ENCODE measurements at places on chromosomes 12 and 14. TPM values are rescaled to one million over a fixed set of nuclear protein-coding genes. Genes with fewer than 3 reads are reported as not detected.
A peak's percentile ranks its signal among the peaks of the same experiment; 100 is the strongest.

GRCh38 chr14:88130057-88130432 lies 125.1 kb downstream of the GPR65 start:
- DNase-seq, result no peak

GRCh38 chr14:67586369-67586768 lies 13.7 kb downstream of the PIGH start:
- DNase-seq, result no peak

- no peak for DNase-seq
These were observed 69.3 kb downstream of the RIN3 start for GRCh38 chr14:92582706-92583452.

CBLN3 gene
- total RNA-seq, result 1.0 TPM

DNA sequence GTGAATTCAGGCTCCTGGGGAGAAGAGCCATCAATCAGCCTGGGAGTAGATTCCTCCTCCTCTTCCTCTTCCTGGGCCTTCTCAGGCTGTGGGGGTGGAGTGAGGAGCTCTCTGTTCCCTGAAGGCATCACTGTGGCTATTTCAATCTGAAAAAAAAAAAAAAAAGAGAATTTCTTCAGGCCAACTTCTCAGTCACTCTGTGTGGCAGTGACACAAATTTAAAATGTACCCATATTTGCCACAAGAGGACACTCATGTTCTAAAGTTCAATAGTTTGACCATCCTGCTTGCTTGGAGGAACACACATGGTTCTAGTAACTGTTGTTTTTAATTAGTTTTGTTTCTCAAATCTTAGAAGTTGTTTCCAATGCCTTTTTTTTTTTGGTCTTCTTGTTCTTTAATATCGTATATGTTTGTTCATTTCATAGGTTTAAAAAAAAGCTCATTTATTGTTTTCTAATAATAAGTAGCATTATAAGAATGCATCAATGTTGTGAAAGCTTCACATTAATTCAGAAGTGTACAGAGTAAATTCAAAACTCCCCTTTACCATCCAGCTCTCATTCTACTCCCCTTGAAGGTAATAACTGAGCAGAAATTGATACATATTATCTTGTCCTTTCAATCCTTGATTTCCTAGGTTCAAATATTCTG lies 23.3 kb upstream of the CCER1 start:
- peak; percentile 83 for DNase-seq

- DNase-seq, result no peak
These were observed 12.3 kb upstream of the GLT1D1 start for GRCh38 chr12:128840862-128841468.

GRCh38 chr14:82905762-82906161 lies 1372.1 kb upstream of the SEL1L start:
- DNase-seq, result no peak

DNA sequence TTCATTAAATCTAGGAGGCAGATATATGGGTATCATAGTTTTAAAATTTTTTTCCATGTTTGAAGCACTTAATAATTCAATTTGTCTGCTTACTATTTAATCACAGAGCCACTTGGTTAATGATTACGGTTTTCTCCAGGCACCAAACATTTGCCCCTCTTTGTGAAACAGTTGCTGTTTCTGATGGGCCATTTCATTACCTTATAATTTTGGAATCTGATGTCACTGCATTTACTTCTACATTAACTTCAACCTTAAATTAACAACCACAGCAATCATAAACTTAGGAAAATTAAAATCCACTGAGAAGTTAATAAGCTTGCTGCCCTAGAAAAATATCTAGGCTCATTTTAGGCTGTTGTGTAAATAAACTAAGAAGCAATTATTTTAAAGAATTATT lies 17.0 kb downstream of the TMCC3 start:
- DNase-seq, result no peak

DNA sequence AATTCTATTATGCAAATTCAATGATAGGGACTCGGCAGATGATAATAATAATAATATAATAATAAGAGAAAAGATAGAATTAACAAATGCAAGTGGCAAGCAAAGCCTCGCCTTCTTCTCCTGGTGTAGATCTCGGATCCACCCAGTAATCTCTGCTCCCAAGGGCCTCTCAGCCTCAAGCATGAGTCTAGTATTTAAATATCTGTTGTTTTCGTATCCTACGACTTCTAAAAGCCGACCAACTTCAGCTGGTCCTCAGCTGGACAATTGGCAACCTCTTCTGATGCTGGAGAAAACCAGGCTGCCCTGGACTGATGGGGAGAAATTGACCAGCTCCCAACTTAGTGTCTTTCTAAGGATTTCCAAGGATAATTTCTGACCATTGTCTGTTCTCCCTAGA lies 14.0 kb upstream of the MAP1LC3B2 start:
- DNase-seq, result no peak

DNA sequence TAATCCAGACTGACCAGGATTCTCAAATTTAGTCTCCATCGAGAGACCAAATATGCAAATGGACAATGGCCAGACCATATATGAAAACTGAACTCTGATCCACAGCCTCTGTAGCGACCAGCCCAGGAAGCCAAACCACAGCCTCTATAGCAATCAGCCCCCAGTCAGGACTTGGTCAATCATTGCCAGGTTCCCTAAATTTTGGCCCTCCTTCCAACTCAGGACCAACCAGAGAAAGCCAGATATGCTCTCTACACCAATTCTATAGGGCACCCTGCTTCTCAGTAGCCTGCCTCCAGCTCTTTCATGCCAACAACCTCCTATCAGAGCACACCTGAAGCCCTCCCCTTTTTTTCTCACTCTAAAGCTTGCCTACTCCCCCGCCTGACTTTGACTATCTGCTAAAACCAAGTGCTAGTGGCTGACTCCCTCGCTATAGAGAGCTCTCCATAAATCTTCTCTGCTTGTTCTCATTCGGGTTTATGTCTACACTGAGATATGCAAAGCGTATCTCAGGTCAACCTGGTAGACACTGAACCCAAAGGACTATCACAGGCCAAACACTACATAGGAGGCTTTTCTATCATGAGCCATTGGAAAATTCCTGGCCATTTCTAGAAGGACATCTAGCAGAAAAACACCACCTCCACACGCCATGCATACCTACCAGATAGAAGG lies 110.5 kb upstream of the FUT8 start:
- DNase-seq, result no peak

SYNDIG1L gene
- not detected for total RNA-seq

DNA sequence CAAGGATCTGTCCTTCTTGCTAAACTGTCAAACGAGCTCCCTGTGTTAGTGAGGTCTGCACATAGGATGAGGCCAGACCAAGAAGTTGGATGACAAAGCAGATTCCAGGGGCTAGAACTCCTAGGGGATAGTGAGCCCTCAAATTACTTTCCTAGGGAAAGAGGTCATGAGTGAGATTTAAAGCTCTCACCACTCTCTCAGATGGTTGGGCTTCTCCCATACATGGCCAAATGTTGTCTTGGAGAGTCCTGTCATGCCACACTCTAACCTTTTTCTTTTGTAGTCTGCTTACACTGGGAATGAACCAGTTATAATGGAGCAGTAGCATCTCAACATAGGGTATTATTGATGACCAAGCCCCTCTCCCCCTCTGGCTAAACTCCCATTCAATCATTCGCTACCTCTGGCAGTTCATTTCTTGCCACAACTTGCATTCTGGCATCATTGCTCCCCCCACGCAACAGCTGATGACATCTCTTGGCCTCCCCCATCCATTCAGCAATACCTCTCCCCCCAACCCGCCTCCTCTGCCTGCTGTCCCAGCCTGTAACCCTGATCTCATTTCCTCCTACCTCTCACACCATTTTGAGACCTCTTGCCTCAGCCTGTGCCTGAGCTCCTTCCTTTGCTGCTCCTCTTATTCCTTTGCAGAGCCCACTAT lies 64.7 kb upstream of the CISTR start:
- peak; percentile 12 for DNase-seq

AMDHD1 gene
- total RNA-seq, result 0.16 TPM

CCER1 gene
- not detected for total RNA-seq

MANSC1 gene
- total RNA-seq, result 0.10 TPM

DNA sequence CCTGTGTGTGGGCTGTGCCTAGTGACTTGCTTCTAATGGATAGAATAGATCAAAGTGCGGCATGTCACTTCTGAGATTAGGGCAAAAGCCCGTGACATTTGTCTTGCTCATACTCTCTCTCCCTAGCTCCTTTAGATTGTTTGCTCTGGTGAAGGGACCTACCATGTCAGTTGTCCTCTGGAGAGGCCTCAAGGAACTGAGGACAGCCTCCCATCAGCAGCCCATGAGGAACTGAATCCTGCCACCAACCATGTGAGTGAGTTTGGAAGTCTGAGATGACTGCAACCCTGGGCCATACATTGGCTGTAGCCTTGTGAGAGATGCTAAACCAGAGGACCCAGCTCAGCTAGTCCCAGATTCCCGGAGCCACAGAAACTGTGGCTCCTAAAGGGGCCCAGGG lies 101.6 kb upstream of the ESRRB start:
- DNase-seq, result no peak

GRCh38 chr12:75815756-75816155 lies 215.8 kb downstream of the PHLDA1 start:
- DNase-seq, result peak; percentile 20

GRCh38 chr14:66311990-66312389 lies 174.2 kb upstream of the CCDC196 start:
- DNase-seq, result no peak

DNA sequence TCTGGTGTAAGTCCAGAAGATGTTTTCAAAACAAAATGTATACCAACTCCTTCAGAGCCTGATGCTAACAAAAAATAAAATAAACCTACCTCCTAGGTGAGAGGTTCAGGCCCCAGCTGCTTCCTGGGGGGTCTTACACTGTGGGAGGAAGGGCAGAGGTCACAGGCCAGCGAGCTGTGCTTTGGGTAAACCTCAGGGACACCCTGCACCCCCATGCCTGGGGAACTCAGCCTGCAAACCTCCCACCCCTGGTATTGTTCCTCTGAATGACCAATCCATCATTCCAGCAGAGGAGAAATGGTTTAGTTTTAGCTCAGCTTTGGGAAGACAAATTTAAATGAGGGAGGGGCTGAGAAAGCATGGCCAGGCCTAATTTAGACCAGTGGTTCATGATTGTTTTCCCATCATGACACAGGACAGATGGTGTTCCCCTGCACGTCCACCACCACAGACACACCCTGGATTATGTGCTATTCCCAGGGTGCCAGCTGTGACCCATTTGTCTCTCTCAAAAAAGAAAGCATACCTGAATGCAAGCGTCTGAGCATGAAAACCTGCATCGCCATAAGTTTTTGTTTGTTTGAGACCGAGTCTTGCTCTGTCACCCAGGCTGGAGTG lies 14.5 kb upstream of the TFCP2 start:
- DNase-seq, result peak; percentile 96

GRCh38 chr14:23361320-23361719 lies 3.7 kb downstream of the EFS start:
- DNase-seq, result no peak

DNA sequence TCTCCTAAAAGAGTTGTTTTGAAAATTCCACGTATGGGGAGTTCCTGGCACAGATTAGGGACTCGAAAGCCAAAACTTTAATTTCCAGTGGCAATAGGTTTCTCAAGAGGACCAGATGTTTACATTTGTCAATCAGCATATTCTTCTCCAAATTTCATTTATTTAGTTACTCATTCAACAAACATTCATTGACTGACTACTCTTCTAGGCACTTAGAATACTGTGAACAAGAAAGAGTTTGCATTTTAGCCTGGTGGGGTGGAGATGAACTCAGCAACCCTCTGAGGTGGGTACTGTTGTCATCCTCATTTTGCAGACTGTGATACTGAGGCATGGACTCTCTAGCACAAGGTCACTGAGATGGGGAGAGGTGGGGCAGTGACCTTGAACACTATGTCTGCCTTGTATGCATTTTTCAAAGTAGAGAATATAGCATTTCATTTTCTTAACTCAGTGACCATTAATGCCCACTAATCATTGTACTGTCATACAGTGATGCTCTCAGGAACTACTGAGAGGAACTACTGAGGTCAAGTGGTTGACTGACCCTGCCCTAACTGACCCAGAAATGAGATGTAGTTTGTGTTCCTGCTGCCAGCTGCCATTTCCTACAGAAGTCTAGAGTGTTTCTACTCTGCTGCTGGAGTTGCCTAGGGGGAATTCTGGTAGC lies 2.2 kb downstream of the L3HYPDH start:
- peak; percentile 30 for DNase-seq

GLT1D1 gene
- not detected for total RNA-seq

DNA sequence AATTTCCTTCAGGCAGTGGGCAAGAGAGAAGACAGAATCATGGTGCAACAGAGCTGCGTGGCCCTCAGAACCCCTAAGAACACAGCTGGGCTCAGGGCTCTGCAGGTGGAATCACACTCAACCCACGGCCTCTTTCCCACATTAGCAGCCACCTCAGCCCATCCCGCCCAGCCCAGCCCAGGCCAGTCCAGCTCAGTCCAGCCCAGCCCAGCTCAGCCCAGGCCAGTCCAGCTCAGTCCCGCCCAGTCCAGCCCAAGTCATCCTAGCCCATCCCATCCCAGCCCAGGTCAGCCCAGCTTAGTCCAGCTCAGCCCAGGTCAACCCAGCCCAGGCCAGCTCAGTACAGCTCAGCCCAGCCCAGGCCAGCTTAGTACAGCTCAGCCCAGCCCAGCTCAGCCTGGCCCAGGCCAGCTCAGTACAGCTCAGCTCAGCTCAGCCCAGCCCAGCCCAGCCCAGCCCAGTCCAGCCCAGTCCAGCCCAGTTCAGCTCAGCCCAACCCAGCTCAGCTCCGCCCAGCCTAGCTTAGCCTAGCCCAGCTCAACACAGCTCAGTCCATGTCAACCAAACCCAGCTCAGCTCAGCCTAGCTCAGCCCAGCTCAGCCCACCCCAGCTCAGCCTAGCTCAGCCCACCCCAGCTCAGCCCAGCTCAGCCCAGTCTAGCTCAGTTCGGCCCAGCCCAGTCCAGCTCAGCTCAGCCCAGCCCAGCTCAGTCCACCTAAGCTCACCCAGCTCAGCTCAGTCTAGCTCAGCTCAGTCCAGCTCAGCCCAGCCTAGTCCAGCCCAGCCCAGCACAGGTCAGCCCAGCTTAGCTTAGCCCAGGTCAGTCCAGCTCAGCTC lies 183.1 kb downstream of the TMEM121 start:
- no peak for DNase-seq

LRTM2 gene
- total RNA-seq, result not detected

TEX22 gene
- total RNA-seq, result 0.10 TPM

DNA sequence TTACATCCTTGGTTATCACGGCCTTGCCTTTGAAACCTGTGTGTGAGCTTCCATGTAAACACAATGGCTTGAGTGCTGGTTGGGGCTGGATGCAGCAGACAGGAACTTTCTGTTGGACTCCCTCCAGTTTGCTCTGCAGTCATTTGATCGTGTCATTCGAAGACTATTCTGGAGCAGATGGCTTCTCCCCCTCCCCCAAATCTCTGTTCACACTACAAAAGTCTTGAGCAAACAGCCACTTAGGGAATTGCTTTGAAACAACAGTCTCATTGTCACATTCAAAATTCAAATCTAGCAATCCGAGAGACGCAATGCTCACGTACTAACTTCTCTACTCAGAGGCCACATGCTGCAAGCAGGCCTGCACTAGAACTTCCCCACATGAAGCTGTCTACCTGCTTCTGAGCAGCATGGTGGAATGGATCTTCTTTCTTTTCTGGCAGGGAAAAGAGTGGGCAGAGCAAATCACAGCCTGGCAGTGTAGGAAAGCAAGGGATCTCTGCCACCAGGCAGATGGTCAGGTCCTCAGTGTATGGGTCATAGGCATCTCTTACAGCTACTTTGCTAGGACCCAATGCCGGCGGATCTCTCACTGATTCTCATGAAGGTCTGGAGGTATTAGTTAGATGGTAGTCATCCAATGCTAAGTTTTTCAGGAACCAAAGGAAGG lies 214.2 kb downstream of the PPM1H start:
- DNase-seq, result peak; percentile 80

- DNase-seq, result no peak
These were observed 8.4 kb downstream of the PACS2 start for GRCh38 chr14:105322791-105323556.

Data from myocyte (in vitro differentiated cells).